Mesothelial cell of epicardium (in vitro differentiated cells): ENCODE measurements at places on chromosomes 4 and X. TPM values are rescaled to one million over a fixed set of nuclear protein-coding genes. Genes with fewer than 3 reads are reported as not detected.

Gene S100P
- total RNA-seq, result 1.1 to 4.6 TPM (median 3.4 TPM) in 3 replicates

Gene MAGEC2
- total RNA-seq, result not detected in 3 replicates

Gene P2RY8
- not detected in 3 replicates for total RNA-seq

Gene TRAM1L1
- 9.7 to 10.6 TPM (median 10.4 TPM) in 3 replicates for total RNA-seq

Gene POLN
- 3.7 to 5.8 TPM (median 4.5 TPM) in 3 replicates for total RNA-seq

Gene ALAS2
- total RNA-seq, result not detected in 3 replicates

Gene ABCG2
- total RNA-seq, result 0.82 to 0.92 TPM (median 0.86 TPM) in 3 replicates
